ENCODE measurements at places on chromosomes 11 and 22. TPM values are rescaled to one million over a fixed set of nuclear protein-coding genes. Genes with fewer than 3 reads are reported as not detected.

- H3K4me3 ChIP-seq: no peak overlapping the region
- H3K4me1 ChIP-seq: no peaks in the 10 kb centered on the region
- H3K27me3 ChIP-seq: no peaks in the 10 kb centered on the region
- H3K27ac ChIP-seq: no peak overlapping the region
- no peaks in the 10 kb centered on the region for H3K36me3 ChIP-seq
- no peak for DNase-seq
These were observed 137.4 kb downstream of the EHF start for GRCh38 chr11:34758262-34758661.

SLC22A8 gene
- not detected for total RNA-seq

GRCh38 chr11:40294349-40294735 is 1165.1 kb downstream of the LRRC4C start:
- peak overlapping the region; percentile 47 for H3K4me3 ChIP-seq
- DNase-seq: no peak
- no peak overlapping the region for H3K27ac ChIP-seq
- H3K4me1 ChIP-seq: no peaks in the 10 kb centered on the region

PSMD13 gene
- total RNA-seq: 78.0 TPM

UBQLNL gene
- 0.50 TPM for total RNA-seq

GLB1L2 gene
- 11.9 TPM for total RNA-seq

DNA sequence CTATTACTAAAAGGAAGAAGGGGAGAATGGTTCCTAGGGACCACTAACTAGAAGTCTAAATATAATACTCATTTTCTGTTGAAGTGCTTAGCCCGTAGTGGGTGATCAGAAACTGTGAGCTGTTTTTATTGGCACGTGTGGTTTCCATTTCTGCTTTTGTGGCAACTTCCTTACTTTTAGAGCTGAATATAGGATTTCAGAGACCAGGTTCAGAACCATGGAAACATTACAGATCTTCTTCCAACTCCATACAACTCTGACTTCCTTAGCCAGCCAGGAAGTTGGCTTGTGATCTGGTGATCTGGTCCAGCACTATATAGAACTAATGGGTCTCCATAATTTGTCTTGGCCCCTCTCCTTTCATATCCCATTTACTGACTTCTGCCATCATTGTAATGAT is 2.6 kb upstream of the ME3 start:
- peaks cover 24% of the 10 kb centered on the region for H3K4me1 ChIP-seq
- DNase-seq: no peak
- no peaks in the 10 kb centered on the region for H3K36me3 ChIP-seq
- H3K4me3 ChIP-seq: no peak overlapping the region
- H3K27me3 ChIP-seq: no peaks in the 10 kb centered on the region

FGF19 gene
- total RNA-seq: not detected

HOATZ gene
- 6.9 TPM for total RNA-seq

DNA sequence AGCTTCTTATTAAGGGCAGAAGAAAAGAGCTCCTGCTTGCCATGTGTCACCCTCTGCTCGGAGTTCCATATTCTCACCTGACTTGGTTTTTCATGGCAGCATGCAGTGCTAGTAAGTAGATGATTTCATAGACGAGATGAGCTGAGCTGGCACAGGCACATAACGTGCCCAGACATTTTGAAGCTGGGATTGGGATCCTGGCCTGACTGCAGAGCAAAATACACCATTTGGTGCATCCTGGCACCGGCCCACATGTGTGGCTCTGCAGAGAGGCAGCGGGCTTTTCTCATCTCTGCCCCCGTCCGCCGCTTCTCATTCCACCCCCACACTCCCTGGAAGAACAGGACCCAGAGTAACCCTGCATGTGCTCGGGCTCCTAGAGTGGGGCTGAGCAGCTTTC is 24.8 kb downstream of the FAM118A start:
- no peaks in the 10 kb centered on the region for H3K4me1 ChIP-seq
- no peak overlapping the region for H3K27ac ChIP-seq
- no peaks in the 10 kb centered on the region for H3K36me3 ChIP-seq

NPAS4 gene
- 0.64 TPM for total RNA-seq

DNA sequence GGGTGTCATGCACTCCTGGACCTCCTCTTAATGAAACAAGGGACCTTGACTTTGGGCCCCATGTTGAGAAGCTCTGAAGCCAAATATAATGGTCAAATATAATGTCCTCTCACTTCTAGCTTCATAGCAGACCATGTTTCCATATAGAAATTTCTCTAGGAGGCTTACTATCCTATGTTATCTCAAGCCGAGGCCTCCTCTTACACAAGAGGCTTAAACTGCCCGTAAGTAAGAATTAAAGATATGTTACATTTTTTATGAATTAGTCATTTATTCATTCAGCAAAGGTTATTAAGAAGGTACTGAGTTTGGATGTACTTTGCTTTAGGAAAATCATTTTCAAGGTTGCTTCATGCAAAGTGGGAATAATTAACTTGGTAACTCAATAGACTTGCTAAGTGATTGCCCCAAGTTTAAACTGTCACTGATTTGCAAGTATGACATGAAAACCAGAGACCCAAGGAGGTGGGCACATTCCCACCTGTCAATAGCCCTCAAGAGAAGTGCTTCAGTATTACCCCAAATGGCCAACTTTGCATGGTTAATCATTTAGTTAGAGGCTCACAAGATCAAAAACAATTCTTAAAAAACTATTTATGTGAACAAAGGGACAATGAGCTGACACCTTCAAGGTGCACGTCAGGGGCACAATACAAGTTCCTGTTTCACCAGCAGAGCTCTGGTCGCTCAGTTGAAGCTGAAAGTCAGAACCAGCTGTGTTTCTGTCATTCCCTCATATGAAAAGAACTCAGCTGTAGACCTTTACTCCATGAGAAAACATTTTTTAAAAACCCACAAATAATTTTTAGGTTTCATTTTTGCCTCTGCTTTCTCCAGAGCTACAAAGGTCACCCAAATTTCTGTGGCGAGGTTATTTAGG is 20.9 kb downstream of the BDNF start:
- H3K36me3 ChIP-seq: no peaks in the 10 kb centered on the region
- no peak overlapping the region for H3K4me3 ChIP-seq
- no peak overlapping the region for H3K27ac ChIP-seq
- no peak for DNase-seq
- no peaks in the 10 kb centered on the region for H3K4me1 ChIP-seq

GRCh38 chr11:18332302-18332701 is 9.9 kb downstream of the GTF2H1 start:
- no peak overlapping the region for H3K4me3 ChIP-seq
- no peaks in the 10 kb centered on the region for H3K4me1 ChIP-seq
- no peak for DNase-seq

GRCh38 chr11:60371386-60371785 is 6.9 kb upstream of the MS4A7 start:
- DNase-seq: no peak
- H3K27ac ChIP-seq: peak overlapping the region; percentile 57
- no peaks in the 10 kb centered on the region for H3K27me3 ChIP-seq
- peaks cover 29% of the 10 kb centered on the region for H3K4me1 ChIP-seq

DNA sequence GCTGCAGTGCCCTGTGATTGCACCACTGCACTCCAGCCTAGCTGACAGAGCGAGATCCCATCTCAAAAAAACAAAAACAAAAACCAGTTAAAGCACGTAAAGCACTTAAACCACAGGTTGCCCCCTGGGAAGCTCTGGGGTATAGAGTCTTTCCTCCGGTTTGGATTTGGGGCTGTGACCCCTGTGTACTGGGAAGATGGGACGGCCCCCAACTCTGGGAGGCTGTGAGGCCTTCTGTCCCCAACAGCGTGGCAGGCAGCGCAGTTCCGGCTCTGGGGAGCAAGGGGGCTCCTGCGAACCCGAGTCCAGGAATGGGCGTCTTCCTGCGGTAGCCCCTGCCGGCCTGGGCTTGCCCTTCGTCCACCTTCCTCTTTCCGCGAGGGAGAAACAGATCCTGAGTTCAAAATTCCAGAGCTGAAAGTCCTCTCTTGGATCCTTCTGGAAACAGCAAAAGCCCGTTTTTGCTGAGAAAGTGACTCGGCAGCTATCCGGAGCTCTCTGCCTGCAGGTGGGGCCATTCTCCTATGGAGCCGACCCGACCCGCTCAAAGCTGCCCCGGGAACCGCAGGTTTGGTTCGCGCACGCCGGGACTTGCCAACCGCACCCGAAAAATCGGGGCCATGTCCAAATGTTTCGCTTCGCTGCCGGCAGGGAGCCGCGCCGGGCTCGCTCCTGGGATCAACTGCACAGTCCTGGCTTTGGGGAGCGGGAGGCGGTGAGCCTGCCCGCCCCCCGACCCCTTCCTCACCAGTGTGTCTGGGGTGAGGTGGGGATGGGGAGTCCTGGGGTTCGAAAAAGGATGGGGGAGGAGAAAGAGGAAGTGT is 36.3 kb upstream of the POLA2 start:
- peak overlapping the region; percentile 29 for H3K4me3 ChIP-seq
- H3K4me1 ChIP-seq: peaks cover 41% of the 10 kb centered on the region
- peak; percentile 22 for DNase-seq

CSNK1E gene
- 95.3 TPM for total RNA-seq

DNA sequence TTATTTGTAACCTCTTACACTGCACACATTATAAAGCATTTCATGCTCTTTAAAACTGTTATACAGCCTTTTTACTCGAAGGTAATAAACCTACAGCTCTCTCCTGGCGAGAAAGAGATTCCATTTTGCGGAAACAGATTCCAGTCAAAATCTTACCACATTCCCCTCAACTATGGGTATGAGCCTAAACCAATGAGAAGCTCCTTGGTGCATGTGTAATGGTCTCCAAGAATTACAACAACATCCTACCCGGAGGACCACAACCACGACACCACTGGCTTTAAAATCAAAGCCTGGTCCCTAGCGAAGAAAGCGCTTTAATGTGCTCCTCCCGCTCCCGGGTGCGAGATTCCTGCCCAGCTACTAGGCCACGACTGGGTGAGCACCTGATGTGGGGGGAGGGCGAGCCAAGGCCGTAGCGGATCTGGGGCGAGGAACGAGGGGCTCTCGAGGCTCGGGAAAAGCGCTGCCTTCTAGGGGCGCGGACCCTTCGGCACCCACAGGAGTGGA is 821 bp downstream of the CELF1 start:
- H3K4me1 ChIP-seq: peaks cover 9% of the 10 kb centered on the region
- peak; percentile 56 for DNase-seq
- peak overlapping the region; percentile 94 for H3K27ac ChIP-seq
- peak overlapping the region; percentile 96 for H3K4me3 ChIP-seq
- no peaks in the 10 kb centered on the region for H3K36me3 ChIP-seq
- no peaks in the 10 kb centered on the region for H3K27me3 ChIP-seq

FGF4 gene
- not detected for total RNA-seq

THRSP gene
- not detected for total RNA-seq

GRCh38 chr11:58775066-58775708 is 43.4 kb upstream of the GLYAT start:
- no peak for DNase-seq
- no peak overlapping the region for H3K27ac ChIP-seq
- no peaks in the 10 kb centered on the region for H3K27me3 ChIP-seq
- H3K4me1 ChIP-seq: no peaks in the 10 kb centered on the region
- H3K36me3 ChIP-seq: no peaks in the 10 kb centered on the region
- H3K4me3 ChIP-seq: no peak overlapping the region

GRCh38 chr11:20192151-20192550 is 31.9 kb upstream of the DBX1 start:
- no peak overlapping the region for H3K4me3 ChIP-seq
- no peak for DNase-seq
- no peak overlapping the region for H3K27ac ChIP-seq
- no peaks in the 10 kb centered on the region for H3K36me3 ChIP-seq
- H3K4me1 ChIP-seq: no peaks in the 10 kb centered on the region

- no peak overlapping the region for H3K4me3 ChIP-seq
- peak overlapping the region; percentile 11 for H3K27ac ChIP-seq
- H3K4me1 ChIP-seq: no peaks in the 10 kb centered on the region
These were observed 64.8 kb downstream of the APOL1 start for GRCh38 chr22:36317658-36318271.

DNA sequence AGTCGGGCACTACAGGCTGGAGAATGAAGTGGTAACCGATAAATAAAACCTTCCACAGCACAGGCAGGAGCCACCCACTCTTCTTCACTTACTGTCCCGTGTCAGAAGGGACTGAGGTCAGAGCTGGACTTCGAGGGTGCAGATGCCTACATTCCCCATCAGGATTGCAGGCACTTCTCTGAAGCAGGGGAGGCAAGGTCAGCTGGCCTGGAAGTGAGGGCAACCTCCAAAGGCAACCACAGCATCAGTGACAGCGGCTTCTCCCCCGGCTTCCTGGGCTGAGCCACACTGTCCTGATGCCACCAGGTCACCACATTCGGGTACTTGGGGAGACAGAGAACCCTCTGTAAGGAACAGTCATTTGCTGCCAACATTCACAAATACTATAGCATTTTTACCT is 22.7 kb downstream of the TCIRG1 start:
- H3K36me3 ChIP-seq: peaks cover 4% of the 10 kb centered on the region
- no peak overlapping the region for H3K4me3 ChIP-seq
- no peak for DNase-seq
- H3K27ac ChIP-seq: no peak overlapping the region
- H3K4me1 ChIP-seq: no peaks in the 10 kb centered on the region

DNA sequence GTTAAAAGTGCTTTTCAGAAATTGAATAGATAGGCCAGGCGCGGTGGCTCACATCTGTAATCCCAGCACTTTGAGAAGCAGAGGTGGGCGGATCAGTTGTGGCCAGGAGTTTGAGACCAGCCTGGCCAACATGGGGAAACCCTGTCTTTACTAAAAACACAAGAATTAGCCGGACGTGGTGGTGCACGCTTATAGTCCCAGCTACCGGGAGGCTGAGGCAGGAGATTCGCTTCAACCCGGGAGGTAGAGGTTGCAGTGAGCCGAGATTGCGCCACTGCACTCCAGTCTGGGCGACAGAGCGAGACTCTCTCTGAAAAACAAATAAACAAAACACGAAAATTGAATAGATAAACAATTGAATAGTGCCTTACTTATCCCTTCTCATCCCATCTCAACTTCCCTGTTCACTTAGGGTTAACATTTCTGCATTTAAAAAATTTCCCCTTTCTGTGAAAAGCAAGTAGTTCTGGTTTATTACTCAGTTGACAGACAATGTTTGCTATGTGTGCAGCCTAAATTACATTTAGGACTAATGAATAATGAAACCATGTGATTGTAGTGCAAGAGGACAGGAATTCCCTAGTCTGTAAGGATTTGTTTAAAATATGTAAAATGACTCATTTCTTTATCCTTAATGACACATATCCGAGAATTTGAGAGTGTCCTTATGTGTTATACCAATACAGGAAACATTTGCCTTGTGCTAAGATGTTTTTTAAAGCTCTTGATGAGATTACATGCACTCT is 6.0 kb downstream of the RNF169 start:
- peak overlapping the region; percentile 71 for H3K27ac ChIP-seq
- DNase-seq: no peak
- H3K4me1 ChIP-seq: peaks cover 66% of the 10 kb centered on the region
- H3K36me3 ChIP-seq: no peaks in the 10 kb centered on the region
- H3K4me3 ChIP-seq: no peak overlapping the region

ASPHD2 gene
- total RNA-seq: 2.1 TPM

GRCh38 chr11:101582989-101583250 is 887 bp downstream of the TRPC6 start:
- H3K27me3 ChIP-seq: peaks cover 10% of the 10 kb centered on the region
- H3K27ac ChIP-seq: peak overlapping the region; percentile 67
- no peaks in the 10 kb centered on the region for H3K36me3 ChIP-seq
- peak overlapping the region; percentile 36 for H3K4me3 ChIP-seq
- H3K4me1 ChIP-seq: no peaks in the 10 kb centered on the region

Measured in left lung (tissue), 14 donors.